ENCODE measurements at places on chromosomes 11 and 22.

DNA sequence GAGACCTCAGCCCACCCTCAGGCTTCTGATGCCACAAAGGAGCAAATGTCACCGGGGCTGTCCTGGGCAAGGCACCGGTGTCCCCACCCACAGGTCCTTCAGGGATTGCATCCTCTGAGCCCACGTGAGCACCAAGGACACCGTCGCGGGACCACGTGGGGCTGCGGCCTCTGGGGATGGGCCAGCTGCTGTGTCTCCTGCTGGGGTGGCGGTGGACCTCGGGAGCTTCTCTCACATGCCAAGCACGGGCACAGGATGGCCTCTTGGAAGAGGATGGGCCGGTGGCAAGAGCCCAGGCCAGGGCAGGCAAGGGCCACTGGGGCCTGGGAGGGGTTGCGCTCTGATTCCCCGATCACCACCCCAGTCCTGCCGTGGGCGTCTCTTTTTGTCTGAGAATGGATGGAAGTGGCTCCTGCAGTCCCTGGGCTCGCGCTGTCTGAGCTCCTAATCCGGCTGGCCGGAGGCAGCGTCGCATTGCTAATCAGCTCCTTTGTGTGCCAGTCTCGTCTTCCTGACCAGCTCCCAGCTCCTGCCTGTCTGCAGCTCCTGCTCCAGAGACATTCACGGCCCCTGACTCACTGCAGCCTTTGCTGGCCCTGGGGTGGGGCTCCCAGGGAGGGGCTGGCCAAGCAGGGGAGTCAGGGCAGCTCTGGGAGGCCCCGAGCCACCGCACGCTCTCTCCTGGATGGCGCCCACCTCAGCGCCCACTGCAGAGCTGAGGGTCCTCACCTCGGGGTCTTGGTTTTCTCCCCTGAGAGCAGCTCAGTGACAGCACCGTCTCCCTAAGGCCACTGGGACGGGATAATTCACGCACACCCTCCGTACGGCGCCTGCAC lies 146.7 kb downstream of the CTTN start:
- DNase-seq, result no peak

DNA sequence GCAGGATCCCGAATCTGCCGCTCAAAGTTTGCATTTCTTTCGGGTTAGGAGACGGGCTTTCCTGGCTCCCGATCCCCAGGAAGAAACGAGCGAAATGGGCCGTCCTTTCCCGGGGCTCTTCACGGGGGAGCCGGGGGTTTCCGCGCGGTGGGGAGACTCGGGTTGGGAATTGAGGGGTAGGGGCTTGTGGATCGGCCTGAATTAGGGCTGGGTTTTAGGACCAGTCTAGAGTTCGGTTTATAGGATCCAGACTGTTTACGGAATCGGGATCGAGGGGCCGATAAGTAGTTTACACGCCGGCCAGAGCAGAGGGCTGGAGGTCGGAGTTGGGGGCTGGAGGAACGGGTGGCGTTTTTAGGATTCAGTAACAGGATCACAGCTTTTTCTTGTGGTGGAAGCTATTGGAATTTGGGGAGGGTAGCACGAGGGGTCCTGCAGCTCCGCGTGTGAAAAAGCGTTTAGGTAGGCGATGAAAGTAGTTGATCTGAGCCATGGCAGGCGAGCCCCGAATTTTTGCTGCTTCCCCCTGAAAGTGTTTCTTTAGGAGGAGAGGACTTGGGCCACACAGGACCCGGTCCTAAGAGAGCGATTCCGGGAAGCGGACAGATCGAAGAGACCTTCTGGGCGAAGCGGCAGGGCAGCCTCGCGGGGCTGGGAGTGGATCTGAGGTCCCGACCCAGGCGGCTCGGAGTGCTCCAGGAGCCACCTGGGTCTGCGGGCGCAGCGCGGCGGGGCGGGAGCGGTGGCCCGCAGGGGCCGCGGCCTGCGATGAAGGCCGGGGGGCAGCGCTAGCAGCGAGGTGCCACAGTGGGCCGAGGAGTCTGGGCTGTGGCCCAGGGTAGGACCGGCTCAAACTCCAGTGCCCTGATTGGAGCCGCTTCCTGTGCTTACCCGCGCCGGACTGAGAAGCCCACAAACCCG lies 1.6 kb downstream of the PKNOX2 start:
- DNase-seq, result no peak

GRCh38 chr11:65159012-65159411 lies 11.0 kb upstream of the SPDYC start:
- DNase-seq, result no peak

DNA sequence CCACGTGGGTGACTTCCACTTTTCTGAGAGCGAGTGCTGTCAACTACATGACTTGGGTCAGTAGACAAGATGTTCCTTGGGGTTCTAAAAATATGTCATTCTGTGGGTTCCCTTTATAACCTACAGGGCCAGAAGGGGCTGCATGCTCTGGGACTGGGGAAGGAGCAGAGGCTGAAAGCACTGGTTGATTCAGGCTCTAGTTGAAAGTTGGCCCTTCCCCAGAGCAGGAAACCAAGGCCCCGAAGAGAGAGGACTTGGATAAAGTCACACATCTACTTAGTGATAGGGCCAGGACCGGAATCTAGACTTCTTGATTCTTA lies 9.9 kb downstream of the ADAMTS15 start:
- DNase-seq, result no peak

GRCh38 chr11:71240865-71241691 lies 11.3 kb downstream of the SHANK2 start:
- DNase-seq, result no peak

GRCh38 chr11:17978553-17979287 lies 34.1 kb downstream of the SERGEF start:
- DNase-seq, result no peak

DNA sequence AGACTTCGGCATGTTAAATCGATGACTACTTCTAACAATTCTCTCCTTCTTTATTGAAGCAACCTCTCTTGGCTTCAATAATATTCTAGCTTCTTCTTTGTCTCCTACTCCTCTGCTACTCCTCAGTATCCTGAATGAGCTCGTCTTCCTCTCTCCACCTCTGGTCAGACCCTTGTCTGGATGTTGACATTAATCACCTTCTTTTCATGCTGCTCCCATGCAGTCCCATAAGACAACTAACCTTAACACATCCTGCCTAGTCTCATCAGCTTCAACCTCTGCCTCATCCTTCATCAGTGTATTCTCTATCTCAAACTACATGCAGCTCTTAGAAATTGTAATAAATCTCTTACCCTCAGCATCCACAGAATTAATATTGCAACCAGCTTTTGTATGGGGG lies 695.6 kb downstream of the CNTN5 start:
- no peak for DNase-seq

DNA sequence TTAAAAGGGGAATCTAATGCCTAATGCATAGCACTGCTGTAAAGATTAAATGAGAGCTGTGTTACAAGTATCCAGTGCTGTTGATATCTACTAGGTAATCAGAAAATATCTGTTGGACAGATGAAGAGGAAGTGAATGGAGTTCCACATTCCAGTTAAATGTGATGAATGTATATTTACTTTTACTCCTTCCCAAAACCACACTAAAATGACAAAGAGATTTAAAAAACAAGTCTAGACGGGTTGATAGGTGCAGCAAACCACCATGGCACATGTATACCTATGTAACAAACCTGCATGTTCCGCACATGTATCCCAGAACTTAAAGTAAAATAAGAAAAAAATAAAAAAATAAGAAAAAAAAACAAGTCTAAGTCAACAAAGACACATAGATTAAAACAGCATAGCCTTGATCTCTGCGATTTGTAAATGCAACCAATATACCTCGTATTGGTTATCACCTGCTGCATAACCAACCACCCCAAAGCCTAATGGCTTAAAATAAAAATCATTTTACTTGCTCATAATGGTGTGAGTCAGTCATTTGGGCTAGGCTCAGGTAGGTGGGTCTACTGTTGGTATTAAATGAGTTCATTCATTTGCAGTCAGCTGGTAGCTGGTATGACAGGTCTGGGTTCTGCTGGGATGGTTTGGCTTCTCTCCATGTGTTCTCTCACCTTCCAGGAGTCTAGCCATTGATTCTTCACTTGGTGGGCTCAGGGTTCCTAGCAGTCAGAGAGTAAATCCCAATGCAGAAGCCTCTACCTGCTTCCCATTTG lies 39.7 kb upstream of the SLC6A5 start:
- no peak for DNase-seq

DNA sequence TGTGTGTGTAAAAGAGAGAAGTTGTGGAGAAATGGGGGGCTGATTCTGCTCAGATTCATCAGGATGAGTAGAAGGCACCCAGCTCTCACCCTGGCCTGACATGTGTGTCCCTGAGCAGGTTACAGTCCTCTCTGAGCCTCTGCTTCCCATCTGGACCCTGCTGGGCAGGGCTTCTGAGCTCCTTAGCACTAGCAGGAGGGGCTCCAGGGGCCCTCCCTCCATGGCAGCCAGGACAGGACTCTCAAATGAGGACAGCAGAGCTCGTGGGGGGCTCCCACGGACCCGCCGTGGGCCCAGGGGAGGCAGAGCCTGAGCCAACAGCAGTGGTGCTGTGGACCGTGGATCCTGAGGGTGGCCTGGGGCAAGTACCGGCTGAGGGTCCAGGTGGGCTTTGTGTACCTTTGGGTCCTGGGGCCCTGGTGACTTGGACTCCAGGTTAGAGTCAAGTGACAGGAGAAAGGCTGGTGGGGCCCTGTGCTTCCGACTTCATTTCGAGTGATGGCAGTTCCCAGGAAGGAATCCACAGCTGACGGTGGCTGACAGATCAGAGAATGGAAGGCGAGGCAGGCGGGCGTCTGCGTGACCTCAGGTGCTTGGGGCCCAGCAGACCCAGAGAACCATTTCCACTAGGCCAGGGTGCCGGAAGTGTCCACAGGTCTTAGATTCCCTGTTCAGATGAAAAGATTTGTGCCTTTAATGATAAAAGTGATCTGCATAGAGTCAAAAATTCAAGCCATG lies 21.9 kb downstream of the NEAT1 start:
- no peak for DNase-seq

- DNase-seq, result no peak
Measured at GRCh38 chr22:40128989-40129388, 48.7 kb upstream of the TNRC6B start.

- DNase-seq, result no peak
Measured at GRCh38 chr11:116148056-116148455, 624.7 kb downstream of the BUD13 start.

DNA sequence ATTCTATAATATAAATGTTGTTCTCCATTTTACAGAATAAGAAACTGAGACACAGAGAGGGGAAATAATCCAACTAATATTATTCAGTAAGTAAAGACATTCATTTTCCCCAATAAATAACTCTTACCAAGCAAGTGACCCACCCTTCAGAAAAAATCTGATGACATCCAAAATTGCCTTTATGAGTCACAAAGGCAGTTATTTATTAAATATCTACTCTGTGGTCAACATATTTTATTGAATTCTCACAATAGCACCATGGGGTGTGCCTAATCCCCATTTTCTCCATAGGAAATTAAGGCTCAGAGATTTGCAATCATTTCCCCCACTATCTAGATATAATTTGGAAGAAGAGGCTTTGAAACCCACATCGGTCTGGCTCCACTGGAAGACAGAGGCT lies 161.5 kb upstream of the ISX start:
- no peak for DNase-seq

DNA sequence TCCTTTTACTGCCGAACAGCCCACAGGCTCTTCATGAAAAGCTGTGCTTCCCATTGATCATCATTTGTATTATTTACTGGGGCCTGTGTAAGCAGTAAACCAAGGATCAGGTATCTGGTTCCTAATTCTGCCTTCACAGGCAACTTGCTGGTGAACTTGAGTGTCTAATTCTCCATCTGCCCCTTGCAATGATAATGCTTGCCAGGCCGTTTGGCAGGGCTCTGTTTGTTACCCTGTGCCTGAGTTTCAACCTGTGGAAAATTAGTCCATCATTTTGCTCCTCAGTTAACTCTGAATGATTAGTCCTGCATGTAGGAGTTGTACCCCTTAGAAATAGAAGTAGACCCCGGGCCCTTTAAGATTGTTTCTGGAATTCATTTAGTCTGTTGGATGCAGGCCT lies 298.4 kb upstream of the CADM1 start:
- DNase-seq, result no peak

DNA sequence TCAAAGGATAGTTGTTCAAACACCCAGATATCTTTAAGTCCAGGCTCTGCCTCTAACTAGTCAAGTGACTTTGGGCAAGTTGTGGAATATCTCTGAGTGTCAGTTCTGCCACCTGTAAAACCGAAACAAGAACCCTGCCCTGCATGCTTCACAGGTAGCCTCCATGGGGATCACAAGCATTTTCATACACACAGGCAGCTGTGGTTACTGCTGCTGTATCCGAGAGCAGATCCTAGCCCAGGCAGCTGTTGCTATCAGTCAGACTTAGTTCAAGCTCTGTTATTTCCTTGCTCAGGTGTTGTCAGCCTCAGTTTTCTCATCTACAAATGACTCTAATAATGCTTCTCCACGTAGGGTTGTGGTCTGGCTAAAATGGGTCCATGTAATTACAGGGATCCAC lies 6.5 kb upstream of the RASD2 start:
- no peak for DNase-seq

- DNase-seq, result no peak
Measured at GRCh38 chr11:81647374-81647773, 1086.3 kb downstream of the FAM181B start.

DNA sequence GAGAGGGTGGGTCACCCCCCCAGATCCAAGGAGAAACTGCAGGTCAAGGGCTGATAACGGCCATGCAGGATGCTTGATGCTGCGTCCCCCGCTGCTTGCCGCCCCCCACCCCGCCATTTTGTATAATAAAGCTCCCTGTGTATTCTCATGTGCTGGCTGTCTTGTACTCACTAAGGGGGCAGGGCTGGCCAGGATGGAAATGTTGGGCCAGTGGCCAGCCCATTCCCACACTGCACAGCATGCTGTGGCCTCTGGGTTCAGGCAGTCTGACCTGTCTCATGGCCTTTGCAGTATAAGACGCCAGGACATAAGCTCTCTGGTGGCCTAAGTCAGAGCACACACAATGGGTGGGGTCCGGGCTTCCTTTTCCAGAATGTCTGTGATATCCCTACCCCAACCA lies 421 bp upstream of the PRR33 start:
- DNase-seq, result no peak

DNA sequence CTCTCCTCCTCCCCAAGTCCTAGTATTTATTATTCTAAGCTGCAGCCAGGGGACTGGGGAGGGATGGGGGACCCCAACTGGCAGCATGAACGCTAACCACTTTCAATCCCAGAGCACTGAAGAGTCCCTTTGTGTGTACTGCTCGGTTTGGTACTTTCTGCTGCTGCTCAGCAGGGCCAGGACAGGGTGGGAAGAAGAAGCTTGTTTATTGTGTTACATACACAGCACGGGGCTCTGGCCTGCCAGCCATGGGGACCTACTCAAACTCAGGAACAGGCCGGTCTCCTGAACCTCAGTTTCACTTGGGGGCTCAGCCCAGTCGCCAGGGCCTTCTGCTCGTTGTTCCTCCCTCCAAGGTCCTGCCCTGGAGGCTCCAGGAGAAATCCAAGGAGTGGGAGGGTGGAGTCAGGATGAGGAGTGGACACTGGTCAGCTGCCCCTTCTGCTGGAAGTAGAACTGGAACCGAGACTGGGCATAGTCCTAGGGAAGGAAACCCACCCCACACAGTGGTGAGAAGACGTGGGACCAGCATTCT lies 616 bp upstream of the CPT1B start:
- no peak for DNase-seq

- no peak for DNase-seq
Measured at GRCh38 chr11:114775875-114776621, 97.7 kb downstream of the NXPE2 start.

Data from stimulated activated CD4-positive, alpha-beta T cell treated with anti-CD3 and anti-CD28 coated beads, Interleukin-1b, Interleukin-23, amount 100 ng/mL, for 24 hours (primary cell).